Stimulated activated CD8-positive, alpha-beta memory T cell treated with anti-CD3 and anti-CD28 coated beads, Interleukin-2, amount 100 ng/mL, for 48 hours (primary cell): ENCODE measurements at places on chromosomes 16 and 17.

DNA sequence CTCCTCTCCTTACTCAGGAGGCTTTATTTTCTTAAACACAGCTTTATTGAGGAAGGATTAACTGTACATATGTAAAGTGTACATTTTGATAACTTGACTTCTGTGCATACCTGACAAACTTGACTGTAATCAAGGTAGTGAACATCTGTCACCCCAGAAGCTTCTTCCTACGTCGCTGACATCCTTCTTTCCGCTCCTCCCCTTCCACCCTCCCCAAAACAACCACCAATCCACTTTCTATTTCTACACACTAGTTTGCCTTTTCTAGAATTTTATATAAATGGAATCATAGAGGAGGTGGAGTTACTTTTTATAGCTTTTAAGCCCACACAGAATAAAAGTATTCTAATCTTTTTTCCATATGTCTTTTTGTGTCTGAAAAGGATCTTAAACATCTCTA, 225.2 kb upstream of the RBFOX1 start:
- DNase-seq: no peak

DNA sequence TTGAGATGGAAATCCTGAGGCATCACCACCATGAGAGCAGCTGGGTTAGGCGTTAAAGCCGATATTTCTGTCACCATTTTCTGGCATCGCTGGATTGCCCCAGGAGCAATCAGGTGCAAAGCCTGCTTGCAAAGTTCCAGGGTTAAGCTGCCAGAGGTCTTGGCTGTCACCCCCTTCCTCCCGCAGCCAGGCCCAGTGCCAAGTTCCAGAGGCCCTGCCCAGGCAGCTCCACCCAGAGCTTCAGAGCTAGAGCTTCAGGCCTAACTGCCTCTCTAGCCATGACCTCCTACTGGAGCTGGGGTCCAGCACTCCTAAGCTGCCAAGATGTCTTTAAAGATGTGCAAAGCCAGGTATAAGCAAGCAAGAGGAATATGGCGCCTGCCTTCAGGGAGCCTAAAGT, 8.8 kb upstream of the TMEM238L start:
- no peak for DNase-seq

- no peak for DNase-seq
These were observed 68.7 kb downstream of the TRIM37 start for GRCh38 chr17:59037960-59038359.

DNA sequence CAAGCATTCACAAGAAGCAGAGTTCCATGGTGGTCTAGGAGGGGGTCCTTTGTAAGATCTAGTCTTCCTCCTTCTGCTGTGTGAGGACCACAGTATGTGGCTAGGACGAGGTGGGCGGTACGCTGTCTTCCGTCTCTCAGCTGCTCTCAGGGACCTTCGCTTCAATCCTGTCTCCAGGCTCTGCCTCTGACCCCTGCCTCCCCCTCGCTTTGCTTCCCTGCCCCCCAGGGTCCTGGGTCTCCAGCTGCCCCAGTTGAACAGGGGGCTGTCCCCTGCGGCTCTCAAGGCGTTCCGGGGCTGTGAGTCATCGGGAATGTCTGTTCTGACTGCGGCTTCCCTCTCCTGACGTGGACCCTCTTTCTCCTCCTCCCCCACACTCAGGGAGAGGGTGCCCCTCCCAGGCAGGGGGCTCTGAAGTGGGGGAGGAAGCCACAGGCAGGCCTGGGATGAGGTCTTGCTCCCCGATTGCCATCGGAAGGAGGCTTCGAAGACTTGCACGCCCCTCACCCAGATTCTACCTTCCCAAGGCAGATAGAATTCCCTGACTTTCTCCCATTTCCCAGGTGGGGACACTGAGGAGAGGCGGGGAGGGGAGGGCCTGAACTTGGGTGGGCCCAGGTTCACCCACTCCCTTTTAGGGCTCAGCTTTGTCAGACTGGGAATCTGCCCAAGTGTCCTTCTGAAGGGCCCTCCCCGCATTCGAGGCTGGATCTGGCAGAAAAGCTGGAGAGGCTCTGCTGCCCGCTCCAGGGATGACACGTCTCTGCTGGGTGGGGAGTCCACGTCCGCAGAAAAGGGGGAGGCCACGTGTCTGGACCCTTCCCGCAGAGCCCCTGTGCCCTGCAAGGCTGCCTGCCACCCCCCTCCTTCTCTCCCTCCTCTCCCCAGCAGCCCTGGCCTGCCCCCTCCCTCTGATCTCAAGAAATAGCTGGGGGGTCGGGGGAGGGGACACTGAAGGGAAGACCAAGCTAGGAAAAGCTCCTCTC, 9.1 kb upstream of the COL1A1 start:
- DNase-seq: no peak

- DNase-seq: no peak
These were observed 5.4 kb downstream of the PHKG2 start for GRCh38 chr16:30753596-30753995.

DNA sequence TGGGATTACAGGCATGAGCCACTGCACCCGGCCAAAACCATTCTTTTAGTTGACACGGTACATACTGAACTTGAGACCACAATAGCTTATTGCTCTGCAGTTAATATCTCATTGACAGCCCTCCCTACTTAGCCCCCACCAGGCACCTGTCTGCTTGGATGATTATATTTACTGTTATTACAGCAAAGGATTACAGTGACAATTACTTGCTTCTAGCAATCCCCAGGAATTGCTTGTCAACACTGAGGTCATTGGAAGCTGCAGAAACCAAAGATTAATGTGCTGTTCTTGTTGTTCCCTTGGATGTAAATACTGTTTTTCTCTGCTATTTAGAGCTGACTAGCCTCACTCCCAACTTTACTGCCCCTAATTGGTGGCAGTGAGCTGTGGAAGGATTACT, 211.2 kb downstream of the LGALS9B start:
- no peak for DNase-seq

GRCh38 chr16:67763066-67763465, 43.3 kb downstream of the RANBP10 start:
- DNase-seq: no peak

GRCh38 chr16:1300664-1301476, 8.6 kb upstream of the UBE2I start:
- peak; percentile 63 for DNase-seq

- no peak for DNase-seq
These were observed 73.9 kb downstream of the MRM1 start for GRCh38 chr17:36675250-36675649.

DNA sequence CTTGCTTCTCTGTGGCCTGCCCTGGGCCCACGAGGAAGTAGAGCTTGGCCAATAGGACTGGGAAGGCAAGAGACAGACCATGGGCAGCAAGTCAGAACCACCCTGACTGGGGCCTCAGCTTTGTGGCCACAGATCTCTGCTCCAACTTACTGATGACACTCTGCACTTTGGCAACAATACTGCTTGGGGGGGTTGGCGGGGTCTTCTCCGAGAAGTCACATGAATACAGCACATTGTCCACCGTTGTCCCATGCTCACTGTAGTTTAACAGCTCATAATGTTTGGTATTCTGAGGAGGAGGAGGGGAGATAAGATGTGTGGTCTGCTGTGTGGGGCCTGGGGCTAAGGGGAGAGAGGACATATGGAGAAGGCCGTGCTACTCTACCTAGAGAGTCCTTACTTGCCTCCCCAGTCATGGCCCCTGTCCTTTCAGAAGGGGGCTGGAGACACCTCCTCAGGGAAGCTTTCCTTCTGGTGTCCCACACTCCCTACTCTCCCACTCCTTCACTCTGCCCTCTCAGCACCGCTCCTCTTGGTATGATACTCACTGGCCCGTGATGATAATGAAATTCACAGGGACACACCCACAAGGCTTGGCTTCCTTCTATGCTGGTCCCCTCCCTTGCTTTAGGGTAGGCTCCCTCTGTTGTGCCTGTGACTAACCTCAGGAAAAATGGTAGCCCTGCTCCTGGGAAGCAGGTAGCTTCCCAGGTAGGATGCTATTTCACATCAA, 4.0 kb upstream of the DHRS13 start:
- no peak for DNase-seq

DNA sequence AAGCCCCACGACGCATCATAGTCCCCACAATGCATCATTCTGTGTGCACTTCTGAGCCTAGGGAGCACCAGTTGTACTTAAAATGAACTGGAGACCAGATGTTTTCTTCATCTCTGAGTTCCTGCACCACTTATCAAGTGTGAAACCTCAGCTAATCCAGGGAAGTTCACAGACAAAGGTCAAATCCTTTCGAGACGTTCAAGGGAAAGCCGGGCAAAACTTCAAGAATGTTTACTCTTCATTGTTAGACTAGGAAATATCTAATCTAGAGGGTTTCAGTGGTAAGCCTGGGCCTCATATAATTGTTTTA, 4.6 kb upstream of the PMP22 start:
- no peak for DNase-seq

- no peak for DNase-seq
These were observed 956 bp upstream of the IST1 start for GRCh38 chr16:71894229-71894920.

- DNase-seq: no peak
These were observed 580.4 kb upstream of the HSBP1 start for GRCh38 chr16:83227336-83227735.

GRCh38 chr17:11292491-11292890, 51.5 kb downstream of the SHISA6 start:
- no peak for DNase-seq

DNA sequence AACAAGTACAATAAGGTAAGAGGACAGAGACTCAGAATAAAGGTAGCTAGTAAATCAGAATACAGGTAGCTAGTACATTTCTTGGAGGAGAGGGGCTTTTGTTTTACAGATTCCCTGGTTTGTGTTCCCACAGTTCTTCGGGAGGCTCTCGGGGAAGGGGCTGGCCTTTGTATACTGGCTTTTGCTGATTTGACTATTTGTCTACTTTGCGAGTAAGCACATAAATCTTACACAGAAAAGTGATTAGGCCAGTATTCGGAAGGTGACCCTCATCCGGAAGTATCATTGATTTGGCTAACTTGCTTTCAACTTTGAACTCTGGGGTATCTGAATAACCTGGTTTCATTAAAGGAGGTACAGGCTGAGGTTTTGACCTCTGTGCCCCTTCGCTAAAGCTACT, 21.4 kb upstream of the SNTB2 start:
- no peak for DNase-seq

- DNase-seq: no peak
These were observed 2.8 kb upstream of the MMP15 start for GRCh38 chr16:58022601-58023371.

GRCh38 chr17:44820631-44821212, 9.4 kb downstream of the GJC1 start:
- no peak for DNase-seq

- no peak for DNase-seq
These were observed 25.0 kb downstream of the TMEM94 start for GRCh38 chr17:75481194-75482068.

- DNase-seq: no peak
These were observed 50.3 kb downstream of the SCNN1G start for GRCh38 chr16:23232806-23233205.
